Thoracic aorta (tissue), 2 donors: ENCODE measurements at places on chromosomes 7 and 10.

DNA sequence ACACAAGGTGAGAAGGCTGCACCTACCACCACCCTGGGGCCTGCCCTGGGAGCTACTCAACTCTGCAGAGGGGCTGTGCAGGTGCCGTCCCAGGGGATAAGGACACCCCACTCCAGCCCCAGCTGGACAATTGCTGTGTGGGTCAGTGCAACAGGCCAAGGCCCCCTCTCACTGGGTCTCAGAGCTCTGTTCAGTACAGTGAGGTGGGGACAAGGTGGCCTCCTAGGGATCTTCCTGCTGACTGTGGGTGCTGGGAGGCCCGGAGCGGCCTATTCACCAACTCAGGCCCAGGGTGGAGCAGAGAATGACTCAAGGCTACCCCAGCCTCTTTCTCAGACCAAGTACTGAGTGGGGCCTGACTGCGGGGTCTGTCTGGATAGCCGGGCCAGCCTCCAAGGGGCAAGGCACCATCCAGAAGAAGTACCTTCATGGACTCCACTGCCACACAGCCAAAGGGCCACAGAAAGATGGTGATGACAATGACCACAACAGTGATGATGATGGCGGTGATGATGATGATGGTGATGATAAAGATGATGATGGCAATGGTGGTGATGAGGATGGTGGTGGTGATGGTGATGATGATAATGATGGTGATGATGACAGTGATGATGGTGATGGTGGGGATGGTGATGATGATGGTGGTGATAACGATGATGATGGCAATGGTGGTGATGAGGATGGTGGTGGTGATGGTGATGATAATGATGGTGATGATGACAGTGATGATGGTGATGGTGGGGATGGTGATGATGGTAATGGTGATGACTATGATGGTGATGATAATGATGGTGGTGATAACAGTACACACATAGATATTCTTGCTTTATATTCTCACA is 59.8 kb upstream of the DNAAF5 start:
- H3K36me3 ChIP-seq, result no peaks in the 10 kb centered on the region
- no peaks in the 10 kb centered on the region for H3K27me3 ChIP-seq
- peak overlapping the region; percentile 62 for H3K27ac ChIP-seq
- no peak for DNase-seq
- no peak overlapping the region for H3K4me3 ChIP-seq

DNA sequence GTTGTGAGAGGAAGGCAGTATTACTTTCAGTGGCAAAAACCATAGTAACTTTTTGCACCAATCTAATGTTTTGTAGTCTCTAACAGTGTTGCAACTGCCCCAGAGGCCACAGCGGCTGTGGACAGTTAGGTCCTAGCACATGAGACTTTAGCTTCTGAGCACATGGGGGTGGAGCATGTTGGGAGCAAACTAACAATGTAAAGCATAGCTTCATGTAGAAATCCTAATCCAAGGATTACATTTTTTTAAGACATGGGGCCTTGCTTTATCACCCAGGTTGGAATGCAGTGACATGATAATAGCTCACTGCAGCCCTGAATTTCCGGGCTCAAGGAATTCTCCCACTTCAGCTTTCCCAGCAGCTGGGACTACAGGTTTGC is 49.0 kb downstream of the LAMB1 start:
- no peak overlapping the region for H3K4me3 ChIP-seq
- no peak overlapping the region for H3K27ac ChIP-seq
- H3K27me3 ChIP-seq, result no peaks in the 10 kb centered on the region
- no peak for DNase-seq
- H3K4me1 ChIP-seq, result peaks cover 52% of the 10 kb centered on the region

GRCh38 chr7:159119851-159120539 is 24.7 kb downstream of the VIPR2 start:
- no peak overlapping the region for H3K4me3 ChIP-seq
- DNase-seq, result no peak
- no peak overlapping the region for H3K27ac ChIP-seq

DNA sequence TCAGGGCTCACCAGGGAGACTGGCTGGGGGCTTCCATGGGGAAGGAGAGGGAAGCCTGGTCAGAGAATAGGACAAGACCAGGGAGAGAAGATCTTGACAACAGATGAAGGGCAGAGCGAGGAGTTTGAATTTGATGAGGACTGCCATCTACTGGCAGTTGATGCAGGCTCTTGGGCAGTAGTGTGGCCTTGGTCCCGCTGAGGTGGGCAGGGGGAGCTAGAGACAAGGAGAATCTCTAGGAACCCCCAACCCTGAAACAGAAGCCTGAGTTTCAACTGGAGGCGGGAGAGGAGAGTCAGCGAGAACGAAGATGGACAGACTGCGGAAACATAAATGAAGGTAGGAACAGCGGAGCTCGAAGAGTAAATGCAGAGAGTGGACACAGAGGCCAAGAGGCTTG is 81.0 kb downstream of the PPP1R3C start:
- DNase-seq, result no peak
- no peaks in the 10 kb centered on the region for H3K36me3 ChIP-seq
- H3K4me1 ChIP-seq, result no peaks in the 10 kb centered on the region
- H3K4me3 ChIP-seq, result no peak overlapping the region

GRCh38 chr7:140683657-140684056 is 10.9 kb downstream of the ADCK2 start:
- DNase-seq, result no peak
- H3K4me1 ChIP-seq, result no peaks in the 10 kb centered on the region
- H3K27me3 ChIP-seq, result no peaks in the 10 kb centered on the region
- H3K4me3 ChIP-seq, result no peak overlapping the region
- peaks cover 16% of the 10 kb centered on the region for H3K36me3 ChIP-seq
- no peak overlapping the region for H3K27ac ChIP-seq

DNA sequence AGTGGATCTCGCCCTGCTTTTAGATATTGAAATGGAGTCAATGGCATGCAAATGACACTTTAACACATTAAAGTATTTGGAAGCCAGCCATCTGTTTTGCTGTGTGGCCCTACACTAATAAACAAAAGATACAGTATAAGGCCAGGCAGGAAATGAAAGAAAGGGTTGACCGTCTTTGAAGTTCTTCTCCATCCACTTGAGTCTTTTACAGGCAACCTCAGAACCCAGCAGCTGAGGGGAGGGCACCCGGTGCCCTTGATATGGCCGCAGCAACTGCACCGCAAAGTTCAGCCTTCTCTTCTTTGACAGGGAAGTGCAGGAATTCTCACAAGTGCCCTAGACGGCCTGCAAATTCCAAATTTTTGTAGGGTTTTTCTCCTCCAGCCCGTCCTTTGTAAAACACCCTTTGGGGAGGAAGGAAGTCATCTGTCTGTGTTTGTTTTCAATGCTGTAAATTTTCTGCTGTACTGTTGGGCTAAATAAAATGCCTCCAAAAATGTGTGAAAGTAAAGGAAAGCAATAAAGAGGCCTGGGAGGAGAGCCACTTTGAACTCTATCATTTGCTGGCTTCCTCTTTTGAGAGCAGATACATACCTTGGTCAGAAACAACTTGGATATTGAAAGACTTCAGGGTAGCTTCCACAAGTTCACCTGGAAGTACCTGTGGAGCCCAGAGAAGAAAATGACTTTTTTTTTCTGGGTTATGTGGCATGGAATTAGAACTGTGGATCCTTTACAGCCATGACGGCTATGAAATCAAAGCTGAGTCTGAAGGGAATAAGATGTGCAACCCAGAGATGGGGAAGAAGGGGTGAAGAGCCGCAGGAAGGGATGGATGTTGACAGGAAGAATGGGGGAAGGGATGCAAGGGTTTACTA is 3.6 kb downstream of the HOXA1 start:
- DNase-seq, result no peak
- H3K36me3 ChIP-seq, result no peaks in the 10 kb centered on the region
- H3K4me3 ChIP-seq, result no peak overlapping the region
- H3K27me3 ChIP-seq, result peaks cover 15% of the 10 kb centered on the region
- H3K27ac ChIP-seq, result no peak overlapping the region
- peaks cover 5% of the 10 kb centered on the region for H3K4me1 ChIP-seq

- H3K4me1 ChIP-seq, result peaks cover 23% of the 10 kb centered on the region
- no peak for DNase-seq
- H3K4me3 ChIP-seq, result peak overlapping the region; percentile 72
These were observed 1.3 kb downstream of the NFE2L3 start for GRCh38 chr7:26153241-26153822.

DNA sequence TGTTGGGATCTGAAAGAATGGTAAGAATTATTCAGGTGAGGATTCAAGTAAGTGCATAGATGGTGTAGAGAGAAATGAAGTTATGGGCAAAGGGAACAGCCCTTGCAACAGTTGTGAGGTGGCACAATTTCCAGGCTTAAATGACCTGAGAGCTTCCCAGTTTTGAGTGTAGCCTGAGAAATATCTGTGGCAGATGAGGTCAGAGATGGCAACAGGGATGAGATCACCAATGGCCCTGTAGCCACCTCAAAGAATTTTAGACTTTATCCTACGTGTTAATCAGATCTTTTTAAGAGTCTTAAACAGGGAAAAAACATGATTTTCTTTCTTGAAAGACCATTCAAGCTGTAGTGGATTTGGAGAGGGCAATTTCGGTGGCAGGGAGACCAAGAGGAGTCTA is 1.9 kb upstream of the NRF1 start:
- no peak overlapping the region for H3K4me3 ChIP-seq
- no peak overlapping the region for H3K27ac ChIP-seq
- no peaks in the 10 kb centered on the region for H3K27me3 ChIP-seq
- H3K4me1 ChIP-seq, result peaks cover 28% of the 10 kb centered on the region

- no peaks in the 10 kb centered on the region for H3K27me3 ChIP-seq
- no peaks in the 10 kb centered on the region for H3K36me3 ChIP-seq
- DNase-seq, result no peak
- H3K4me1 ChIP-seq, result peaks cover 4% of the 10 kb centered on the region
- H3K27ac ChIP-seq, result no peak overlapping the region
These were observed 64.4 kb downstream of the ITGB8 start for GRCh38 chr7:20395104-20395503.

GRCh38 chr7:13496976-13497375 is 492.5 kb downstream of the ETV1 start:
- no peak overlapping the region for H3K4me3 ChIP-seq
- no peaks in the 10 kb centered on the region for H3K36me3 ChIP-seq
- H3K4me1 ChIP-seq, result no peaks in the 10 kb centered on the region
- no peak for DNase-seq
- H3K27me3 ChIP-seq, result no peaks in the 10 kb centered on the region

GRCh38 chr7:129969881-129970446 is 17.2 kb upstream of the UBE2H start:
- H3K36me3 ChIP-seq, result no peaks in the 10 kb centered on the region
- H3K27ac ChIP-seq, result peak overlapping the region; percentile 16
- no peak for DNase-seq
- H3K4me3 ChIP-seq, result peak overlapping the region; percentile 38
- H3K27me3 ChIP-seq, result no peaks in the 10 kb centered on the region
- peaks cover 9% of the 10 kb centered on the region for H3K4me1 ChIP-seq

DNA sequence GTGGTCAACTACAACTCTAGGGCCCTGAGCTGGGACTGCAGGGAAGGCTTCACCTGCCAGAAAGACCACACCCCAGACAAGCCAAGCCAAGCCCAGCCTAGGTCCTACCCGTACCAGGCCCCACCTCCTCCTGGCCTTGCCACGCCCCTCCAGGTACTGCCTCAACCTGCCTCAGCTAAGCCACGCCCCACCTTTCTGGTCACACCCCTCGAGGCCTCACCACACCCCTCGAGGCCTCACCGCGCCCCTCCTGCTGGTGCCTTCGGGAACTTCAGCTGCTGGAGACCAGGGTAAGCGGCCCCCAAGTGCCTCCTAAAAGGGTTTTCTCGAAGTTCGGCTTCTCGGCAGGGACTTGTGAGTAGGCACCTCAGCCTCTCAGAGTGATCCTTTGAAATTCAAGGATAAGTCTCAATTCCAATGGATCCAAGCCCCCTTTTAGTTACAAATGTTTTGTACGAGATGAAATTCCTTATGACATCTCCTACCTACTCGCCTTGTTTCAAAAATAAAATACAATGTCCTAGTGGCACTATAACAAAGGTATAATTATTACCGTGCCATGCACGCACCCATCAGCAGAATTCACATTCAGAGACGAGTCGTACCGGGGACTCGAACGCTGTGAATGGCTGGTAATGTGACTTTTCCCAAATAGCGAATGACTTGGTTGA is 171.2 kb downstream of the ARHGAP21 start:
- no peaks in the 10 kb centered on the region for H3K36me3 ChIP-seq
- H3K4me3 ChIP-seq, result no peak overlapping the region
- H3K27ac ChIP-seq, result no peak overlapping the region
- DNase-seq, result no peak
- no peaks in the 10 kb centered on the region for H3K27me3 ChIP-seq
- H3K4me1 ChIP-seq, result no peaks in the 10 kb centered on the region

- no peak overlapping the region for H3K27ac ChIP-seq
- peaks cover 11% of the 10 kb centered on the region for H3K4me1 ChIP-seq
- DNase-seq, result no peak
- no peaks in the 10 kb centered on the region for H3K27me3 ChIP-seq
- H3K4me3 ChIP-seq, result no peak overlapping the region
These were observed 244.4 kb upstream of the FZD1 start for GRCh38 chr7:91019686-91020385.

DNA sequence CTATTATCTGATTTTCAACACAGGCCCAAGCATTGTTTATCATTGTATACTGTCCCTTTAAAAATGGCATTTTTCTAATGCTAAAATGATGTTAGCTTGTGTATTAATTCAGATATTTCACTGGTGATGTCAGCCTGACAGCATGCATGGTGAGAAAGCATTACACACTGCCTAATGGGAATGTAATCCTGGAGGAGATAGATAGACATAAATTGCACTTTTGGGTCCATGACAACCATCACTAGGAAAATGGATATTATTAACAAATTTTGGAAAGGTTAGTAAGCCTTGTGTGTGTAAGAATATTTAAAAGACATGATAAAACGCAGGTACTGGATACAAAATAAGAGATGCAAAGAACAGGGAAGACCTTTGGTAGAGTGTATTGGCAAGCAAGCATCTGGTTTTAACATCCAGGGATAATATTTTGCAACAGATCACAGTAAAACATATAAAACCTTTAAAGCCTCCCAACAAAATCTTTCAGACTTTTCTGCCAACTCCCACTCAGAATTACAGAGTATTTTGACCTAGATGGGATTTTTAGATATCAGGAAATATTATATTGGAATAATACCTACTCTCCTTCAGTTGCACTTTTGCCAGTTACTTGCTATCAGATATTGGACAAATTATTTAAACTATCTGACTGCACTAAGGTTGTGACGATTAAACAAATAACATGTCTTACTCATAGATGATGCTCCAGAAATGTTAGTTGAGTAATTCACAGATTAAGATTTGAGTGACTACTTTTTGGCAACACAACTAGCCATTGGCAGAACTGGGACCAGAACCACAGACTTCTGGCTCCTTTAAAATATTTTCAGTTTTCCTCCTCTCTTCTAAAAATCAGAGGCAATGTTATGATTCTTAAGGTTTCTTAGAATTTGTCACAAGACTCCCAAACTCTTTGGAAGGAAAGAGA is 291.6 kb upstream of the SEMA3C start:
- no peaks in the 10 kb centered on the region for H3K27me3 ChIP-seq
- H3K27ac ChIP-seq, result no peak overlapping the region
- H3K36me3 ChIP-seq, result no peaks in the 10 kb centered on the region
- peaks cover 9% of the 10 kb centered on the region for H3K4me1 ChIP-seq
- no peak for DNase-seq

GRCh38 chr7:135165862-135166261 is 4.6 kb downstream of the CYREN start:
- peaks cover 65% of the 10 kb centered on the region for H3K4me1 ChIP-seq
- no peak for DNase-seq
- H3K27me3 ChIP-seq, result no peaks in the 10 kb centered on the region
- no peak overlapping the region for H3K27ac ChIP-seq

- peaks cover 6% of the 10 kb centered on the region for H3K4me1 ChIP-seq
- no peak overlapping the region for H3K4me3 ChIP-seq
- H3K36me3 ChIP-seq, result no peaks in the 10 kb centered on the region
- no peaks in the 10 kb centered on the region for H3K27me3 ChIP-seq
These were observed 181.0 kb downstream of the LRRC4 start for GRCh38 chr7:127850195-127850594.
